ENCODE measurements at places on chromosomes 5 and 9. TPM values are rescaled to one million over a fixed set of nuclear protein-coding genes. Genes with fewer than 3 reads are reported as not detected.

Gene NR2F1
- total RNA-seq, result not detected

Gene SH3RF2
- not detected for total RNA-seq

Gene PCDHB15
- total RNA-seq, result not detected

Gene GRIA1
- not detected for total RNA-seq

Gene GRM6
- not detected for total RNA-seq

Gene PCDHGA4
- 0.34 TPM for total RNA-seq

Gene WWC1
- not detected for total RNA-seq

Gene IFNA2
- total RNA-seq, result not detected

Gene LCN1
- total RNA-seq, result not detected

Gene NR5A1
- not detected for total RNA-seq

Gene PITX1
- total RNA-seq, result not detected

Gene KCNT1
- not detected for total RNA-seq

Gene ORM2
- not detected for total RNA-seq

Gene ROPN1L
- total RNA-seq, result not detected
